GM18507 (cell line): ENCODE measurements at places on chromosomes 5 and 9.
A peak's percentile ranks its signal among the peaks of the same experiment; 100 is the strongest.

GRCh38 chr5:72541501-72542225 lies 34.5 kb upstream of the ZNF366 start:
- DNase-seq: no peak

- no peak for DNase-seq
These were observed 187.4 kb upstream of the GHR start for GRCh38 chr5:42235837-42236236.

- DNase-seq: no peak
These were observed 10.0 kb upstream of the CACFD1 start for GRCh38 chr9:133449760-133450159.

- DNase-seq: peak; percentile 32
These were observed 45.9 kb upstream of the KCNMB1 start for GRCh38 chr5:170434966-170435605.

DNA sequence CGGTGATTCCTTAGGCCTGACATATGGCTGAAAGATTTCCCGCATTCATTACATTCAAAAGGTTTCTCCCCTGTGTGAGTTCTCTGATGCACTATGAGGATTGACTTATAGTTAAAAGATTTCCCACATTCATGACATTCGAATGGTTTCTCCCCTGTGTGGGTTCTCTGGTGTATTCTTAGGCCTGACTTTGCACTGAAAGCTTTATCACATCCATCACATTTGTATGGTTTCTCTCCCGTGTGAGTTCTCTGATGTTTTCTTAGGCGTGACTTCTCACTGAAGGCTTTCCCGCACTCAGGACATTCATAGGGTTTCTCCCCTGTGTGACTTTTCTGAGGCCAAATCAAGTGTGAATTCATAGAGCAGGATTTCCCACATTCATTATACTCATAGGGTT lies 35.8 kb downstream of the ZNF782 start:
- DNase-seq: no peak

- no peak for DNase-seq
These were observed 2.5 kb downstream of the KCNT1 start for GRCh38 chr9:135704483-135704882.

GRCh38 chr5:137142764-137143605 lies 356.1 kb downstream of the SPOCK1 start:
- peak; percentile 22 for DNase-seq

GRCh38 chr5:56146674-56147073 lies 86.5 kb downstream of the ANKRD55 start:
- no peak for DNase-seq

- no peak for DNase-seq
These were observed 13.5 kb downstream of the SH3GLB2 start for GRCh38 chr9:129014608-129015007.

DNA sequence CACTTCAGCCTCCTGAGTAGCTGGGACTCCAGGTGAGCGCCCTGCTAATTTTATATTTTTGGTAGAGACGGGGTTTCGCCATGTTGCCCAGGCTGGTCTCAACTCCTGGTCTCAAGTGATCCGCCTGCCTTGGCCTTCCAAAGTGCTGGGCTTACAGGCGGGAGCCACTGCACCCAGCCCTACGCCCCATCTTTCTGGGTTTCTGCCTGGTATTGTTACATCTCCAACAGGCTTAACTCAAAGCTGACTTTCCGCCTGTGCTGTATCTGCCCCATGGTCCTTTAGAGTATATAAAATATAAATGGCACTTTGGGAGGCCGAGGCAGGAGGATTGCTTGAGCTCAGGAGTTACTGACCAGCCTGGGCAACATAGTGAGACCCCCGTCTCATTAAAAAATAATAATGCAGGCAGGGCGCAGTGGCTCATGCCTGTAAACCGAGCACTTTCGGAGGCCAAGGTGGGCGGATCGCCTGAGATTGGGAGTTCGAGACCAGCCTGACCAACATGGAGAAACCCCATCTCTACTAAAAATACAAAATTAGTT lies 36.5 kb upstream of the GLDC start:
- DNase-seq: no peak

DNA sequence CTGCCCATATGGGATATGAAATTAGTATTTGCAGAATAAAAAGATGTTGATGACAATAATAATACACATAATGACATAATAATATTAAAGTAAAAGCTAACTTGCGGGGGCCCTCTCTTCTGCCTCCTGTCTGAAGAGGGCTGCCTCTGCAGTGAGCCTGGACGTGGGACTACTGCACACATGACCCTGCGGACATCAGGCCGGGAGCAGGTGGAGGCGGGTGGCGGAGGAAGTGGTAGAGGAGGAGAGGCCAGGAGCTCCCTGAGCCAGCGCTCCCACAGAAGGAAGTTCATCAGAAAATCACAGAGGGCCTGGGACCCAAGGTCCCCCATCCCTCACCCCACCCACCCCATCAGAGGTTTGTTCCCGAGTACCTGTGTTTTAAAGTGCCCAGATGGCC lies 60.5 kb downstream of the ROPN1L start:
- no peak for DNase-seq

DNA sequence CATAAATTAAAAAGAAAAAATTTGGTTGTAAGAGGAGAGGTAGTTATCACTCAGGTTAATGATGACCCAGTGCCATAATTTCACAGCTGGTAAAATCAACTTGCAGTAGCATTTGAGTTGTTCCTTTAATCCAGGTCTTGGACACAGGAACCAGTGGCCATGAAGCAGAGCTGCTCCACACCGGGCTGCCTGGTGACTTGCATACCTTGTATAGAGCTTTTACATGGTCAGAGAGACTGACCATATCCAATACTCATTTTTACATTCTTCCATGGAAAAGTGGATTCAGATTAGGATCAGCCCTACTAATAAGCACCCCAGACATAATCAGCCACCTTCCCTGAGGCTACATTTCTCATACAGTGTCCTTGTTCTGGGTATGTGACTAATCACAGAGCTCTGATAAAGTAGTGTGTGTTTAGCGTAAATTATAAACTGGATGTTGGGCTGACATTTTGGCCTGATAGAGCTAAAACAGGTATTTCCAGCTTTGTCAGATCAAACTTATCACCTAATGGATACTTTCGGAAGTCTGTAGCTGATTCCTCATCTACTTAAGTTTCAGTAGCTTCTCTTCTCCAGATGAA lies 77.0 kb upstream of the ZSWIM6 start:
- DNase-seq: no peak

DNA sequence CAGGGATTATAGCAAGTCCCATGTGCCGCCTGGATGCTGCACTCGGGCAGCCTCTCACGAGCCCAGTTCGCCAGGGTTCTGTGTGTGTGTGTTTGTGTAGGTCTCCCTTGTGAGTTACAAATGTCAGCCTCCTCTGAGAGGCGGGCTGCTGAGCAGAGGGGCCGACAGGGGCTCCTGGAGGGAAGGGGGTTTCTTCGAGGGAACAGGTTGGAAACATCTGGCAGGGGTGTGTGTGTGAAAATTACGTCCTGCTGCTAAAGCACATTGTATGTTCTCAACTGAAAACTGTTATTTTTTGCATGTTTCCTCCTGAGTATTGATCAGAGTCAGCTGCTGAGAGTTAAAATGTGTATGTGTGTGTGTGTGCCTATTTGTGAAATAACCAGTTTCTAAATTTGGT lies 9.7 kb downstream of the GALNT10 start:
- no peak for DNase-seq

DNA sequence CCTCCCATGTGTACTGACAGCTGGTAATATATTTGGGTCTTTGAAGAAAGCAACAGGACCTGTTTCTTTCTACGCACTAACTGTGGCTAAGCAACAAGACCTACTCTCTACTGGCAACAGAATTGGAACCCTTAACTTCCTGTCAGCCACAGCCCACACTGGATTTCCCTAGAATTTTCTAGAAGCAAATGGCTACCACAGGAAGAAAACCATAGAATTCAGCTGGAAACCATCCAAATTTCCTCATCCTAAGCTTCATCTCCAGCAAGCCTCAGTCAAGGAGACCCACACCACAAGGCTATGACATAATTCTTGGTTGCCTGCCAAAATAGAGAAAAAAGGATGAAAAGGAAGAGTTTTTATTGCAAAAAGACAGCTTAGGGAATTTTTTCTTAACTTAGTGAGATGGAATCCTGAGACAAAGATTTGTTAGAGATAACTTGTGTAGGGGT lies 171.8 kb upstream of the TNC start:
- DNase-seq: no peak

DNA sequence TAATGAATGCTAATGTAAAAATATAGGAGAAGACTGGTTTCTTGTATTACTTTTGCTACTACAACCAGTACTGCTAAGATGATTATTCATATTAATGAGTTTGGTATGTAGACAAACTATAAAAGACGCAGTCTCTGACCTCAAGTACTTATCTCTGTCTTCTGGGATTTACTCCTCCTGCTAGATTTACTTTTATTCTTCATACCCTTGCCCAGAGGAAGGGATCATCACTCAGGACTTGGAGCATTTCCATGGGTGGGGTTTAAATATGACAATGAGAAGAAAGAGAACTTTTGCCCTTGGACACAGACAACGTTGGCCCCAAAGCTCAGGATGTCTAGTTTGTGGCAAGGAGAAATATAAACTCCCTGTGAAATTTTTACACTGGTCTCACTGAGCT lies 126.1 kb downstream of the BNC2 start:
- no peak for DNase-seq

DNA sequence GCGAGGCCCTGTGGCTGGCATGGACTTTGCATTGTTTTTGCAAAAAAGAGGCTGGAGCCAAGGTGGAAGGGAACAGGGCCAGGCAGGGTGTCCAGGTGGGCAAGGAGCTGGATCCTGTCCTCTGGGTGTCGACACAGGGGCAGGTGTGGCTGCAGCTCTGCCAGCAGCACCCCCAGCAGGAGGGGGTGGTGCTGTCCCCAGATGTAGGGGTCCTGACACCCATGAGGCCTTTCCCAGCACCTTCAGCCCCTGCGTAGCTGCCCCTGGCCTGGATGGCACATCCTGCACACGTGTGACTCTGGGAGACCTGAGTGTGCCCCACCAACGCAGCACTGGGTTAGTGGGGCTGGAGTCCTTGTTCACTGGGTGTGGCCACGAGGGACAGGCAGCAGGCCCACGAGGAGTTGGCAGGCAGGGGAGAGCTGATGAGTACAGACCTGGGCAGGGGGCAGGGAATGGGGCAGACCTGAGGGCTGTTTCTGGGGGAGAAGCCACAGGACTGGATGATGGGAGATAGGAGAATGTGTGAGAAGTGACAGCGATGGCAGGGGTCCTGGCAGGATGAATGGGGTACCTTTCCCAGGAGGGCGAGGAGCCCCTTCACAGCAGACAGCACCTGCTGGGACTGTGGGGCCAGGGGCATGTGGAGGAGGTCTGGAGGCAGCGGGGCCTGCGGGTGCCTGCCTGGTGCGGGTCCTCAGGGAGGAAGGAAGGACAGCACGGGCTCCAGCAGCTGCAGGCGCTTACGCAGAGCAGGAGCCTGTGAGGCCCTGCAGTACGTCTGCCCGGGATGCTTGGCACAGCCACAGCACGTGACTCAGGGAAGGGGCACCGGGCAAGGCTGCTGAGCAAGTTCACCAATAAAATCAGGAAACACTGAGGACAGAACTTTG lies 3.6 kb upstream of the RASGEF1C start:
- DNase-seq: no peak

GRCh38 chr9:133558191-133559126 lies 24.0 kb downstream of the ADAMTSL2 start:
- peak; percentile 38 for DNase-seq

DNA sequence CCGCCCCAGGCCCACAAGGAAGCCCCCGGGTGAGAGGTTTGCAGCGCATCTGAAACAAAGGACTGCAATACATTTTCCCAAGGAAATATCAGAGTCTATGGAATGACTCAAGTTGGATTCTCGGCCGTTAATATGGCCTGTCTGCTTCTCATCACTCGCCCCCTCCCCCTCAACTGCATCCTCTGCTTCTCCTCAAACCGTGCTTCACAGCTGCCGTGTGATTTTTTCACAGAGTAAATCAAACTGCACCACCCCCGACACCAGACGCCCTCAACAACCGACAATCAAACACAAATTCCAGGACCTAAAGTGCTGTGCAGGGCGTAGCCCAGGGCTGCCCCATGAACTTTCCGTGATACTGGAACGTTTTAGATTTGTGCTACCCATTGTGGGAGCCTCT lies 176.9 kb downstream of the ROR2 start:
- no peak for DNase-seq

GRCh38 chr5:141914199-141914743 lies 9.4 kb upstream of the DELE1 start:
- DNase-seq: no peak

- no peak for DNase-seq
These were observed 4.1 kb downstream of the PTCD2 start for GRCh38 chr5:72324189-72324825.

- DNase-seq: no peak
These were observed 178.7 kb upstream of the NR3C1 start for GRCh38 chr5:143582176-143582575.
